ENCODE measurements at places on chromosomes 1 and 21.

DNA sequence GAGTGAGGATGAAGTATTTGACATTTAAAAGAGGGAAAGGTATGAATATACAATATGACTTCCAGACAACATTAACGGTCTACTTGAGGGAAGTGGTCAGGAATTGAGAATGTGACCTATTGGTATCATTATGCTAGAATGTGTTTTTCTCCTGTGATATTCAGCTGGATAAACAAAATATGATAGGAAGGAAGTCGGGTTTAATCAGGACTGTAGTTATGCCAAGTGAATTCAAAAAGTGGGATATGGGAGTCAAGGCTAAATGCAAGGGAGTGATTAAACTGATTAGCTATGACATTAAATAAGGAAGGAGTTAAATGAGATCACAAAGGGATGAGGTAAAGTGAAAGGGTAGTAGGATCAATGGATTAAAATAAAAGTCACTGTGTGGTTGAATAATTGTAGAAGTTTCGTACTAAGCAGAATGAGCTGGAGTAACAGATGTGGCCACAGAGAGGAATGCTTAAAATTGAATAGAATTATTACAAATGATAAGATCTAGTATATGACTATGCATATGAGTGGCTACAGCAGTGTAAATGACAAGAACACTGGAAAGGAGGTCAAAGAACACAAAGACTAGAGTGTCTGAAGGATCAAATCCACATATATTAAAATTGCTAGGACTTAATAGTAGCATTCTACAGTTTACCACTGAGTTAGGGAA, 62.5 kb downstream of the TRIM33 start:
- DNase-seq, result no peak

DNA sequence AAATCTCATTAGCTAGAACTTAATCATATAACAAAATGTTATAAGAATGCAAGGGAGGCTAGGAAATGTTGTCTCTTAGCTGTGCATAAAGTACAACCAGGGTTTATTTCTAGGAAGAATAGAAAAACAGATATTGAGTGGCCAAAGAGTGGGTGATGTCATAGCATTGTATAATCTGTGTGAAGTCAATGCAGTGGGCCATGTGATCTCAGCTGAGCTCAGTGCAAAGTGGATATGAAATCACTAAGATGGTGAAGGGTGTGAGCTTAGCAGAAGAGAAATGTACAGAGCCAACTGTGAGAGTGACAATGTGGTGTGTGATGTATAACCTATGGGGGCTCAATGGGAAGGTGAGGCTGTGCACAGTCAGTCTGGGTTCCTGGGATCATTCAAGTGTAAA, 29.7 kb upstream of the DUSP23 start:
- DNase-seq, result no peak

DNA sequence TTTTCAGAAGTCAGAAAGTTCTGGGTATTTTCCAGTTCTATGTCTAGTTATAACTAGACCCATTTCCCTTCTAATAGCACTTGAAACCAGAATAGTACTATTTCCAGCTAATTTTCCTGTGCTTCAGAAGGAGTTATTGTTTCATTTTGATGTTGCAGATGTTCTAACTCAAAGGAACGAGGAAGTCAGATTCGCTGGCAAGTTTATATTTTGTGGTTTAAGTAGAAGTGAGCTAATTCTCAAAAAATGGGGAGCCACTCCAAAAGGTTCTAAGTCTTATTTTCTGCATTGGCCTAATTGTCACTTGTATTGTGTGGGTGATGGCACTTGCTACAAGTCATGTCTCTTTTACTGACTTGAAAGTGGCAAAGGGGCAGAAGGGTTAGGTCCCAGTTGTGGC, 18.1 kb downstream of the CCDC185 start:
- no peak for DNase-seq

GRCh38 chr1:225813214-225813964, 3.5 kb downstream of the EPHX1 start:
- no peak for DNase-seq

DNA sequence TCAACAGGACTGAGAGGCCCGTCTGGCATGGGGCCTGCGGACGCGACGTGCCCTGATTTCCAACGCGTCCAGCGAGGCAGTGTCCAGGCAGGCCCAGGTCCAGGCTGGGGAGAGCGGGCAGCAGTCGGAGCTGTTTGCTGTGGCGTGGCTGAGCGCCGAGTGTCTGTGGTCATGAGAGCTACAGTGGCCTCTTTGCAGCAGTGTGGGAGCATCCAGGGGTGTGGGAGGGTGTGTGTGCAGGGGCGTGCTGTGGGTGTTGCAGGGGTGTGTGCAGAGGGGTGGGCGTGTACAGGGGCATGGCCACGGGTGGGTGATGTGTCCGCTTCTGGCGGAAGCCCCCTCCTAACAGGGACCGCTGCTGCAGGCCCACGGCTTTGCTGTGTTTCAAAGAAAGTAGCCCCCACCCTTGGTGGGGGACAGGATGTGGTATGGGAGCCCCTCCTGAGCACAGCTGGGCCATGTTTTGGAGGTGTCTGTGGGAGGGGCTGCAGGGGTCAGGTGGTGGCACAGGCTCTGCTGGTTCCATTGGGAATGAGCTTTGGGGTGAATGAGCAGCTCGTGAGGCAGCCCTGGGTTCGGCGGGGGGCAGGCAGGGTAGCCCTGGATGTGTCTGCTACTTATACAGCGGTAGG, 17.7 kb downstream of the PLCH2 start:
- peak; percentile 22 for DNase-seq

DNA sequence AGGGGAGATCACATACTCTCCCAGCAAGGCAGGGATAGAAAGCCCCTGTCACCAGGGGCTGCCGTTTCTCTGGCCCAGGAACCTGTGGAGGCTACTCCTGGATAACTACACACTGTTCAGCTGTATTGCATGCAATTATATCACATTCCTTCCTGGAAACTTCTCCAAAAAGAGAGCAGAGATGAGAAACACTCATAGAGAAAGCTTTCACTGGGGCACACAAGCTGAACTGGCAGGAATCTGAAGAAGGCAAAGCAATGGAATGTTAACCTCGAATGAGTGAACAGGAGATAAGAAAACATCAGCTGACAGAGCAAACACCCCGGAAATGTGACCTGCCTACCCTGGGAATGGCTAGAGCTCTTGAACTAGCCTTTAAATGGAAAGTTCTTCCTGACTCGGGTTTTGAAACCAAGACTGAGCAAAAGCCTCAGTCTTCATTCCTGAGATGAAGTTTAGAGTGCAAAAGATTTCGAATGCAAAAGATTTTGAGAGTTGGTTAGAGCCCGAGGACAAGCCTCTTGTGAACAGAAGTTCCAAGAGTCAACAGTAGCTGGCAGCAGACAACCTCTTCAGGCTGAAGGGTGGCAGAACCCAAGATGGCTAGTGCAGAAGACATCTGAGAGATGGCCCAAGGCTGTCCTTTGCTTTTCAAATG, 32.3 kb downstream of the CCN1 start:
- no peak for DNase-seq

- DNase-seq, result no peak
These were observed 243.6 kb downstream of the TM2D1 start for GRCh38 chr1:61481315-61481715.

DNA sequence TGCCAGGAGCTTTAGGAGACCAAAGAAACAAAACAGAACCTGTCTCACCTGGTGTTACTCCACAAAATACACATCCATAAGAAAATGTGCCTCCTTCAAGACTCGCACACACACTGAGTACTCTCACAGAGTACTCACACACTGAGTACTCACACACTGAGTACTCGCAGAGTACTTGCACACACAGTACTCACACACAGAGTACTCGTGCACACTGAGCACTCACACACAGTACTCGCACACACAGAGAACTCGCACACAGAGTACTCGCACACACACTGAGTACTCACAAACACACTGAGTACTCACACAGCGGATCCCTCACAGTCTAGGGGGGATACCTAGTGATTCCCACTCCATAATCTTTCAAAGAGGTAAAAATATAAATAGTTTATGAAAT, 40.3 kb downstream of the PCSK9 start:
- no peak for DNase-seq

DNA sequence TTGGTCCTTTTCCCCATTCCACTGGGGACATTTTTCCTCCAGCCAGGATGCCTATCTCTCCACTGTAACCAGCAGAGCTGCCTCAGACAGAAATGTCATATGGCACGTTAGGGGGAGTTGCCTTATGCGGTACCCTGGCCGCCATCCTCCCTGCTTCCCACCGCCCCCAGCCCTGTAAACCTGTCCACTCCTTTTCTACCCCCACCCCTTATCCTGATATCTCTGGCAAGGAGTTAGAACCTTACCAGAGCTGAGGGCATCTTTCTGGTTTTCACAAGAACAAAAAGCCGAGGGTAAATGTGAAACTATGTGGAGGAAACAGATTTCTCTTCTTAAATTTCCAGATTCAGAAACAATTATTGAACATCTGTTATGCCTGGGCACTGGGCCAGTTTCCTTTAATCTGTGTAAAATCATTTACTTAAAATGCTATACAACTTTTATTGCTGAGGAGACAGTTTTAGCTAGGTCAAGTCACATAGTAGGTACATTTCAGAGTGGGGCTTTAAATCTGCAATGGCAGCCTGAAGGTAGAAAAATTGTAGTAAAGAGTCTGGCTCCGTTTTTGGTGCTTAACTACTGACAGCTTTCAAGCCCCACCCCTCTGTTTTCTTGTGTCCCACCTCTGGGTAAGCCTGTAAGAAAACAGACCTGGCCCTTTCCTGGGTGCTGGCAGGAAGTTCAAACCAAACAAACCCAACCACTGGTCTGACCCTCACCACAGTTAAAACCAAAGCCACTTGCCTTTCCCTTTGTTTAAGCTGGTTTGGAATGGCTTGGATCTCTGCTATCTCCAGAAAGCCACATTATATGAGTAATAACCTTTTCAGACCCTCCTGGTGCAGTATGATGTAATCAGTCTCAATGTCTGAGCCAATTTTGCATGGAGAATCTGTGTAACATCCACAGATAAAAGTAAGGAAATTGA, 319.0 kb downstream of the HHAT start:
- no peak for DNase-seq

Data from CD4-positive, alpha-beta T cell treated with Interleukin-12 subunit alpha and Interleukin-12 subunit beta, for 1 hour (primary cell).